Cardiac fibroblast (primary cell): ENCODE measurements at places on chromosomes 3 and 15.

DNA sequence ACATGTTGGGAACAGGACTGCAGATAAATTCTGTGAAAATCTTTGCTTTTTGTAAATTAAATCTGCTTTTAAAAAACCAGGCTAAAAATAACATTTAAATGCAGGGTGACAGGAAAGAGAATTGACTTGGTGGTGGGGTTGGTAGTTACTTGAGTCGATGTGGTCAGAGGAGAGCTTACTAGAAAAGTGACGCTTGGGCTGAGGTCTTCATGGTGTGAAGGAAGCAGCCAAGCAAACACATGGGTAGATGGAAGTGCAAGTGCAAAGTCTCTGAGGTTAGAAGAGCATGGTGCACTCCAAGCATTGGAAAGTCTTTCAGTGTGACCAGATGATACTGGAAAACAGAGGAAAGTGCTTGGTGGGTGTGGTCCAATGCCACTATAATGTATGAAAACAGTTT is 86.4 kb upstream of the THBS1 start:
- no peak for DNase-seq

DNA sequence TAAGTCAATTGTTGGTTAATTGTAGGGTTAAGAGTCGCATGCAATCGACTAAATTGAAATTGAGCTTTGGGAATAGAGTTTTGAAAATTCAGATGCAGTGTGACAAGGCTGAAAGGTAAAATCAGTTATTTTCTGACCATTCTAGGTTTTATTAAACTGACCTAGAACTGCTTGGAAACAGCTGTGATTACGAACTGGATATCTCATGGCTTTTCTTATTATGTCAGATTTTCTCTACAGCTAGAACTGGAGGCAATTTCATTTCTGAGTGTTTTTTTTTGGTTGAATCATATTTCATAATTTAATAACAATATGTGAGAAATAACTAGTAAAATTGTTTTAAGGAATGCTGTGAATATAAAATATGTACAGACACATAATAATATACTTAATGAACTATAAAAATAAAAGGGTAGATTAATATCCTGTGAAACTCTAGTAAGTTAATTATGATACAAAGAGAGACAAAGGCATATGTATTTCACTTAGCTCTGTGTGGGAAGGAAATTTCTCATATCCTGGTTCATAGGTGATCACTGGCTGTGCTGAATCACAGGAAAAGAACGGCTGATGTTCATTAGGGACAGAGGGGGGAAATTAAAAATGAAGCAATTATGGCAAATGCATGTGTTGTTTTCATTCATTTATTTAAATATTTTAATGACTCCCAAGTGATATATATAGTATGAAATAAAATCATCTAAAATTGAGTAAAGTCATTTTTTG is 403.2 kb downstream of the ZIC1 start:
- no peak for DNase-seq

- DNase-seq, result no peak
These were observed 315.5 kb downstream of the NSUN3 start for GRCh38 chr3:94378322-94378721.

- DNase-seq, result peak; percentile 65
These were observed 31.7 kb upstream of the MFSD1 start for GRCh38 chr3:158769952-158770740.

GRCh38 chr3:16885593-16886302 is 993 bp downstream of the PLCL2 start:
- DNase-seq, result peak; percentile 44

DNA sequence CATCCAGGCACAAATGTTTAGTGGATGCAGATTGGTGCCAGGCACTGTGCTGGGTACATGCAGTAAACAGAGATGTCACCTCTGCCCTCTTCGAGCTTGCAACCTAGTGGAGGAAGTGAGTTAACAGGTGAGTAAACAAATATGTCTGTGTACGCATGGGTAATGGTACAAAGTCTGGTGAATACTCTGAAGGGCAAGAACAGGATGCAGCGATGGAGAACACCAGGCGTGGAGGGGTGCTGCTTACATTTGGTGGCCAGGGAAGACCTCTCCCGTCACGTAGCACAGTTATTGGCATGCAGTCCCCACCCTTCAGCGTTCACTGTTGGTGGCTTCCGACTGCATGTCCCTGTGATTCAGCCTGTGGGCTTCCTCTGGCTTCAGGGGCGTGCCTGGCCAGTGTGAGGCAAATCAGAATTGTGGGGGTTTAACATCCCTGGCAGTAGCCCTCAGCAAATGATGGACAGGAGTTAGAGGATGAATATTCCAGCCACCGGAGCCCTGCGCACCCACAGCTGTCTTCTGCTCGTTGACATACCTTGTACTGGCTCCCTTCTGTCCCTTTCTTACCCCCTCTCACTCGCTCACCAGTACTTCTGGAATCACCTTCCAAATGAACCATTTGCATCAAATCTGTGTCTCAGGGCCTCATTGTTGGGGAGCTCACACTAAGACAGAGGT is 9.1 kb upstream of the HDAC11 start:
- DNase-seq, result no peak

DNA sequence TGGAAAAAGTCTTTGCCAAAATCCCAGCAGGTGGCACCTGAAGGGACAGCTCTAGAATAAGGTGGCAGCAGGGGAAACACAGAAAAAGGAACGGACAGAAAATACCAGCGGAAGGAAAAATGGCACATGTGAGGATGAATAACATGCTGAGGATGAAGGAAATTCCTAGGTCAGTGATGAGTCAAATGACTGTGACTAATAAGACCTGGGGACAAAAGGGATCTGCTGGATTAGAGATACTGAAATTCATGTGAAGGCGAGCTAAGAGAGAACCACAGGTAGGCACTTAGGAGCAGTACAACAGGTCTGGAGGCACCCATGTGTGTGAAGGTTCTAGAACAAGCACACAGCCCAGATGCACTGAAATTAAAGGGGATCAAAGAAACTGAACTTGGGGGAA is 482.5 kb downstream of the FOXP1 start:
- DNase-seq, result no peak

GRCh38 chr15:96234109-96234892 is 96.2 kb upstream of the NR2F2 start:
- DNase-seq, result peak; percentile 12

GRCh38 chr3:193387596-193387995 is 9.0 kb upstream of the ATP13A5 start:
- DNase-seq, result no peak

GRCh38 chr3:113736548-113737089 is 9.4 kb downstream of the NAA50 start:
- peak; percentile 80 for DNase-seq

- peak; percentile 40 for DNase-seq
These were observed 688 bp downstream of the SETD5 start for GRCh38 chr3:9397906-9398699.

GRCh38 chr15:51680321-51680720 is 982 bp upstream of the SCG3 start:
- no peak for DNase-seq

- DNase-seq, result no peak
These were observed 9.0 kb downstream of the KIF9 start for GRCh38 chr3:47273564-47273963.

- DNase-seq, result no peak
These were observed 146.7 kb downstream of the NAALADL2 start for GRCh38 chr3:175005881-175006280.

- DNase-seq, result peak; percentile 39
These were observed 4.0 kb downstream of the RASSF1 start for GRCh38 chr3:50336452-50337174.

- peak; percentile 96 for DNase-seq
These were observed 65.8 kb downstream of the PDE8A start for GRCh38 chr15:85047271-85047948.

DNA sequence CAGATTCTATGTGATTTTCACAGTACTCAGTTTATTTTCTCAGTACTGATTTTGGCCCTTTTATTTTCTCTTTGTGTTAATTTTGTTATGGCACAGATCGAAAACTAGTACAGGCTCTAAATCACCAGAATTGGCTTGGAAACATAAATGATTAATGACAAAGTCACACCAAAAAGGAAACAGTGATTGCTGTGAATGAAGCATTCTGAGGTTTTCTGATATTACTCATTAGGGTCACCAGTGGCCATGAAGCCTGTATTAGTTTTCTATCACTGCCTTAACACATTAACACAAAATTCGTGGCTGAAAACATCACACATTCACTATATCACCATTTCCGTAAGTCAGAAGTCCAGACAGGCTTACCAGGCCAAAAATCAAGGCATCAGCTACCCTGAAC is 343.0 kb upstream of the THRB start:
- no peak for DNase-seq

DNA sequence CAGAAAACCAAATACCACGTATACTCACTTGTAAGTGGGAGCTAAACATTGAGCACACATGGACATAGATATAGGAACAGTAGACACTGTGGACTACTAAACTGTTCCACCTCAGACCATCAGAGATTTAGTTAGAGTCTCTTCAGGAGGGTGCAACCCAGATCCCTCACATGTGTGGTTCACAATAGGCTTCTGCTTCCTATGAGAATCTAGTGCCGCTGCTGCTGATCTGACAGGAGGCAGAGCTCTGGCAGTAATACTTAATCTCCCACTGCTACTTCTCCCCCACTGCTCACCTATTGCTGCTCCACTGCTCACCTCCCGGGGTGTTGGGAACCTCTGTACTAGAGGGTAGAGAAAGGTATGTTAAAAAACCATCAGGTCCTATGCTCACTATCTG is 533.3 kb downstream of the NSUN3 start:
- no peak for DNase-seq

DNA sequence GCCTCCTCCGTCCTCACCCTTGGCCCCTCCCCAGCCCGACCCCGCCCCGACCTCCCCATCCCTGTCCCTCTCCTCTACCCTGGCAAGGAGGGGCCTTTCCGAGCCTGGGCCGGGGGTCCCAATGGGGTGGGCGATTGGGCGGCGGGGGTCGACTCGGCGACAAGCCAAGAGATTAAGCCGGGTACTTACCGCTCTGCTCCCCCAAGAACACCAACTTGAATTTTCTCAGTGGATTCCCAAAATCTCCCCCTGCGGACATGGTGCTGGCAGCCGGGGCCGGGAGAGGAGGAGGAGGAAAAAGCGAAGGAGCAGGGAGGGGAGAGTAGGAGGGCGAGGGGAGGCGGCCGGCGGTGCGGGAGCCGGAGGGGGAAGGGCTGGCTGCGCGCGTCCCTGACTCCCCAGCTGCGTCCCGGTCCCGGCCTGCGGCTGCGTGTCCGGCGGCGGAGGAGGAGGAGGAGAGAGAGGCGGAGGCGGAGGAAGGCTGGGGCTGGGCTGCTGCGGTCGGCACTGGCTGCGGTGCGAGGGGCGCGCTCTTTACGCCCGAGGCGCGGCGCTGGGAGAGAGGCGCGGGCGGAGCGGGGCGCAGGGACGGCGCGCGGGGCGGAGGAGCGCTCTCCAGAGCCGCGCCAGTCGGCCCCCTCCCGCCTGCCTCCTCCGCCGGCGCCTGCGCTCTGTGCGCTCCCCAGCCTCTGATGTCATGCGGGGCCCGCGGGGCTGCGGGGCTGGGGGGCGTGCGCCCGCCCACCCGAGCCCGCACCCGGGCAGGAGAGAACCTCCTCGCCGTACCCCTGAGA is at the start of gene RAB6B:
Gene RAB6B, minus strand, starts transcription at position 675 of the 794 bp plus-strand sequence. Its CDS starts 416 bp downstream, at position 259.
- DNase-seq, result peak; percentile 43

DNA sequence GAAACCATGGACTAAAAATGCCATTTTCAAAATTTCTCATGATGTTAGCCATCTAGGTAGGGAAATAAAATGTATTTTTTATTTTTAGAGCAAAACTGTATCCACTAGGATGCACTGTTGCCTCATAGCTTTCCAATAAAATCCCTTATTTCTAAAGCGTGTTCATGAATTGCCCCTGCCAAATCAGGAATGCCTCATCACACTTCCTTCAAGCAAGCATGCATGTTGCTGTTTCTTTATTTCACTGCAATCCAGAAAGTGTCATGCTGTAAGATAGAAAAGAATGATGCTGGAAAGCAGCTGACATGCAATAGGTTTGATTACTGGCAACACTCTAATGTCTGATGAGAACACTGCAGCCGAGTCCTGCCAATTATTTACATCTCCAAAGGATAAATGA is 239.5 kb downstream of the CHL1 start:
- DNase-seq, result no peak

DNA sequence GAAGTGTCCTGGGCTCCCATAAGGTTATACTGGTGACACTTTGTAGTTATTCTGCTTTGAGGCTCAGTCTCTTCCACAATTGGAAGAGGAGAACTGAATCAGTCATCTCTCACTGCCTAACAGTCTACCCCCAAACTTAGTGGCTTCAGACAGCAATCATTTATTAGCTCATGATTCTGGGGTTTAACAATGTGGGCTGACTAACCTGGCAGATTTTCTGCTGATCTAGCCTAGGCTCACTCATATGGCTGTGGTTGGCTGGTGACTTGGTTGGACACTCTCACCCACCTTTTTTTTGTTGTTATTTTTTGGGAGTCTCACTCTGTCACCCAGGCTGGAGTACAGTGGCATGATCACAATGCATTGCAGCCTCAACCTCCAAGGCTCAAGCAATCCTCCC is 7.1 kb downstream of the GPD1L start:
- no peak for DNase-seq

DNA sequence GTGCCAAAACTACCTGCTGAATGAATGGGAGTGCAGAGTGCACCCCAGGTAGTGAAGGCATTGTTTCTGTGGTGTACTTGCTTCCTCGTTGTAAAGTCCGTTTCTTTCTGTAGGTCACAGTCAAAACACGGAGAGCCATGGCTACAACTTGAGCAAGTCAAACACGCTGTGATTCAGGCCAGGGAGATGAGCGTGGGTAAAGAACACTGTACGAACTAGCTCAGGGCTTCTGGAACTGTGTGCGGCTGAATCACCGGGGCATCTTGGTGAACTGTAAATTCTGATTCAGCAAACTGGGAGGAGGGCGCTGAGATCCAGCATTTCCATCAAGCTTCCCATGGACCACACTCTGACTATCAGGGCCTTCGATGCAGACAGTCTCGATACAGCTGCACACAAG is 5.0 kb upstream of the TNK2 start:
- DNase-seq, result no peak

DNA sequence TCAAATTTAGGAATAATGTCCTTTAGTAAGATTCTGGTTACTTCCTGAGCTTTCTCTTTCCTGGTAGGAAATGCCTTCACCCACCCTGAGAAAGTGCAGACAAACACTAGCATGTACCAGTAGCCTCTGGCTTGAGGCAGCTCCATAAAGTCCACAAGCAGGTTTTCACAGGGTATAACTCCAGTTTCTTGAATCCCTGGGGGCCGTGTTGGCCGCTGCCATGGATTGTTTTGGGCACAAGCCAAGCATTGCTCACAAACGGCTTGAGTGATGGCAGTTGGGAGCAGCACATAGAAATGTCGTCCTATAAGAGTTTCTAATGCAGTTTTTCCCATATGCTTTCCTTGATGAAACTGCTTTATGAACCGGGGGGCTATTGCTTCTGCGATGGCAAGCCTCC is 164.1 kb downstream of the STXBP5L start:
- DNase-seq, result peak; percentile 66

DNA sequence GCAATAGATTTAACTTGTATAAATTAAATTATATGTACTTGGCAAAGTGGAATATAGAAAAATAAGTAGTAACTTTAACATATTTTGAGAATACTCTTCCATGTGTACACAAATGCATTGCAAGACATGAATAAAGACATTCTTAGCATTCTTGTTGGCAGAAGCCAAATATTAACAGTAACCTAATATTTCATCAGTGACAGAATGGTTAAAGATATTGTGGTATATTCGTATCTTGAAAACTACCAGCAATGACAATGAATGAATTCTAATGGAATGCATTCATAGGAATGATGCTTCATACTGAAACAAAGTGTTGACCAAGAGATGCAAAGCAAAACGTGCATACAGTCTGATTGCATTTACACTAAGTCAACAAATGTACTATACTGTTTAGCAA is 524.7 kb downstream of the GRM7 start:
- DNase-seq, result peak; percentile 20
